Panc1 (cell line): ENCODE measurements at places on chromosomes 6 and 20.

GRCh38 chr6:116562614-116563013 is 8.7 kb upstream of the RWDD1 start:
- no peak for DNase-seq

GRCh38 chr6:14968056-14968637 is 277.7 kb upstream of the JARID2 start:
- DNase-seq = no peak

DNA sequence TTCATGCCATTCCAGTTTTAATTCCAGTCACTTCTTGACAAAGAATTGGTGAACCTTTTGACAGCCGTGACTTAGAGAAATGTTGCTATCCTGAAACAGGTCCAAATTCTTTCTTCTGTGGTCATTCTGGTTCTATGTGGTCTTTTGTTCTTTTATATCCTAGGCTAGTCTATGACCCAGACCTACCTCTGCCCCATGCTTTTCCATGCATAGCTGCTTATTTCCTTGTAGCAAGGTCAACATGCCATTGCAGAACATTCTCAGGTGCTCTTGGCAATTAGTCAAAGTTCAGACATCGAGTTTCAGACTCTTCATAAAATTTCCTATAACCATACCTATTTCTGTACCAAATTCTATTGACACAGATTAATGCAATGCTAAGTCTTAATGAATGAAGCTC is 202.6 kb downstream of the PLCB1 start:
- no peak for DNase-seq

- DNase-seq = no peak
Observed at GRCh38 chr20:48776306-48776705, 51.5 kb downstream of the PREX1 start.

GRCh38 chr6:26269531-26270485 is 95.2 kb upstream of the BTN3A2 start:
- no peak for DNase-seq

DNA sequence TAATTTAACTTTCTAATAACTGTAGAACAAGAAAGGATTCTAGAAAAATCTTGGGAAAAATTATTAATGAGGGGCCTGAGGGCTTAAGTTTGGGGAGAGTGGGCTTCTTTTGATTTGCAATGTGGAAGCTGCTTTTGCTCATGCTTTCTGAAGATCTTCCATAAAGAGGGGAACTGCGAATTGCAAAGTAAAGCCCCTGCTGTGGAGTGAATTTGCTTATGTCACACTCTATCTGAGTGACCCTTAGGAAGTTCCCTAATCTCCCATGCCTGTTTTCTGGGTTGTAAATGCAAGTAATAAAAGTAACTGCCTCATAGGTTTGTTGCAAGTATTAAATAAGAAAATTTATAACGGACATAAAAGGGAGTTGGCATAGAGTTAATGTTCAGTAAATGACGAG is 301.2 kb downstream of the PLCB1 start:
- DNase-seq = no peak

GRCh38 chr20:43681991-43682410 is 15.1 kb downstream of the MYBL2 start:
- DNase-seq = no peak

DNA sequence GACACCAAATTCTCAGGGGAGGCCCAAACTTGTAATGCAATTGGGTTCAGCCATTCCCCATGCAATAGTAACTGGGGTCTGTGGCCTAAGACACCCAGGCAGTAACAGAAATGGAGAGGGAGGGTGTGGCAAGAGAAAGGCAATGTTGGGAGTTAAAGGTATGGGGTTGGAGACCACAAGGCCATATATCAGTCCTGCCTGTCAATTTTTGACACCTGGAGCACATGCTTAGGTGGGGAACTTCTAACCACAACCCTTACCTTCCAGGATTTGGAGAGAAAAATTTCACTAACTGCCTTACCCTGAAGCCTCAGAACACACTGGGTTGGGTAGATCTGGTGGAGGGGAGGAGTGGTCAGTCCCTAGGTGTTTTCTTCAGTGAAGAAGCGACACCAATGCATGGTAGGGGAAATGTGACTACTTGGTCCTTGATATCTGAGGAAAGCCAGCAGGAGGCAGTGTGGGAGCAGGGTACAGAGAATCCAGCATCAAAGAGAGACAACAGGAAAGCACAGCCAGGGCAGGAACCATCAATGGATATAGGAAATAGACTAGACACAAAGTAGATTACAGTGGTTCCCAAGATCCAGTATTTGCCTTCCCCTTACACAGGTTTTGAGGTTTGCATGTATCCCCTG is 6.8 kb upstream of the USP49 start:
- DNase-seq = no peak

GRCh38 chr6:150076196-150076893 is 7.4 kb upstream of the ULBP3 start:
- DNase-seq = no peak

DNA sequence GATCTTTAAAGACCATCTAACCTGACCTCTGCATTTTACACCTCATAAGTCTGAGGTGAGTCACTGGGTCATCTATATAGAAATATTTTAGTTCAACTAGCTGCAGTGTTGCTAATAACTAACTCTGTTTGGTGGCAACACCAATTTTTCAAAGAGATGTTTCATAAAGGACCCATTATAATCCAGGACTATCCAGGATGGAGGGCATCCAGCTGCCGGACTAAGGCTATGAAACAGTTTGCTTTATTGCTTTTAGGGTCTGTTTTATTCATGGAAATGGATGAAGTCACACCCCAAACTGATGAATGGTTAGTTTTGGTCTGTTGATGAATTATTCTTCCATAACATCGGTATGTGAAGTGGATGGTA is 204.2 kb upstream of the GMDS start:
- no peak for DNase-seq

- no peak for DNase-seq
Observed at GRCh38 chr6:130671577-130671976, 155.6 kb upstream of the SMLR1 start.

DNA sequence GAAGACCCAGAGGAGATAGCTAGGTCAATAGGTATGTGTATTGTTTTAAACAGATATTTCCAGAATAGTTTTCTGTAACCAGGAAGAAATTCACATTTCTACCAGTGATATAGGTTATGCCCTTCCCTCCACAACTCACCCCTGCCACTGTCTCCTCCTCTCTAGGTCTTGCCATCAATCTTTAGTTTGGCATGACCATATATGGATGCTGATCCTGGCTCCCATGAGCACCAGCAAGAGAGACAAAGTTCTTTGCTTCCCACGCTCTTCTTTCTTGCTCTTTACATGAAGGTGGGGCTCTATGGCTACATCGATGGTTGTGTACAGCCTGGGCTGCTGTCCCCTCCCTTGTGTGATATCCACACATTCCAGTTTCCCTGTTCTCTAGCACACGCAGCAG is 459.4 kb upstream of the ID4 start:
- DNase-seq = no peak

- no peak for DNase-seq
Observed at GRCh38 chr6:89148016-89148750, 2.3 kb downstream of the PM20D2 start.

DNA sequence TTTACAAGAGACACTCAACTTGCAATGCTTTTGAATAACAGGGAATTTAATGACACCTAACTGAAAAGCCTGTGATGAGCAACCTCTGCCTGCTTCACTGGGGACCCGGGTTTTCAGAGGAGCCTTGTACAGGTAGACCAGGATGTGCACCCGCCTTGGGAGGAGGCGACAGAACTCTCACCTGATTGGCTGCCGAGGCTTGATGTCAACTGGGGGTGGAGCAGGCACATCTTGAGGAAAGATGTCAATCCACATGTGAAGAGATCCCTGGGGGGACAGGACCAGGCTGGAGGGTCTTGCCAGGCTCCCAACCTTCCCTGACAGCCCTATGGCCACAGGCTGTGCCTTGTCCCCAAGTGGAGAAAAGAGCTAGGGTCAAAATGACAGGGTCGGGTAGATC is 19.8 kb downstream of the ERGIC3 start:
- DNase-seq = no peak

DNA sequence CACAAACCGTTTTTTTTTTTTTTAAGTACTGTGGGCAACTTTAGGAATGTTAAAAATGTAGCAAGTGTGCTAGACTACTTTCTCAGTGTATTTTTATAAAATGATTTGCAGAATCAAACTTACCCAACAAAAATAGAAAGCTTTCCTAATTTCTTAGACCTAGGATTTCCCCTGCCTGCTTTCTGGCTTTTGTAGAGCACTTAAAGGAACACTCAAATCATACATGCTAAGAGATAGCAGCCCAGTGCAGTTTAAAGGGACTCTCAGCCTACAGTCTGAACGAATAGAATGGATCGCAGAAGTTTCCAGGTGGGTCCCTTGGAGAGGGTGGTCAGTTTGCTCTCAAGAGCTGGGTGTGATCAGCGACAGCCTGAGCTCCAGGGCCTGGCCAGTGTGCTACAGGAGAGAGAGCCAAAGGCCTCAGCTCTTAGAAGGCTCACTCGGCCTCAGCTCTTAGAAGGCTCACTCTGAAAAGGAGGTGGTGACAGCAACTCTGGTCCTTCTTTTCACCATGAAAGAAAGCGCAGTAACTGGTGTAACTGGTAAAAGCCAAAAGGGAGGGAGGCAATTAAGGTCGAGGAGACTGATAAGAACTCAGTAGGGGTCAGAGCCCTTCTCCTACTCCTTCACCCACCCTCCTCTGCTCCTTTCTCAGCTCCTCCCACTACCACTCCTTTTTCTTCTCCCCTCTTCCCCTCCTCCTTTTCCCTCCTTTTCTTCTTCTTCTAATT is 142.4 kb downstream of the ZFP64 start:
- DNase-seq = no peak

- DNase-seq = no peak
Observed at GRCh38 chr20:59733351-59733750, 129.0 kb downstream of the PHACTR3 start.

GRCh38 chr6:144284783-144285547 is at the start of gene UTRN:
Gene UTRN (plus strand): TSS chr6:144285335. CDS start chr6:144291829, 6,494 bp downstream.
- no peak for DNase-seq

- DNase-seq = no peak
Observed at GRCh38 chr6:11389977-11390376, 147.6 kb upstream of the TMEM170B start.

GRCh38 chr6:73606428-73606827 is 47.4 kb downstream of the SLC17A5 start:
- DNase-seq = no peak

DNA sequence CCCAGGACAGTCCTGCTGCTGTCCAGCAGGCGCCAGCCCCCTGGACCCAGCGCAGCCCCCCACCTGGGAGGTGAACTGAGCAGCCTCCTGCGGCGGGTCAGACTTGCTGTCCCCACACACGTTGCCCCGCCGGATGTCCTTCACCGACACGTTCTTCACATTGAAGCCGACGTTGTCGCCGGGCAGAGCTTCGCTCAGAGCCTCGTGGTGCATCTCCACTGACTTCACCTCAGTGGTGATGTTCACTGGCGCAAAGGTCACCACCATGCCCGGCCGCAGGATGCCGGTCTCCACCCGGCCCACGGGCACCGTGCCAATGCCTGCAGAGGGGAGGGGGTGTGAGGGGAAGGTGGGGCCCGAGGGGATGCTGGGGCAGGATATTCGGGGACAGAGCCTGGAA is 8.5 kb downstream of the EEF1A2 start:
- DNase-seq = no peak

- DNase-seq = no peak
Observed at GRCh38 chr20:62171245-62171644, 11.6 kb upstream of the MTG2 start.

DNA sequence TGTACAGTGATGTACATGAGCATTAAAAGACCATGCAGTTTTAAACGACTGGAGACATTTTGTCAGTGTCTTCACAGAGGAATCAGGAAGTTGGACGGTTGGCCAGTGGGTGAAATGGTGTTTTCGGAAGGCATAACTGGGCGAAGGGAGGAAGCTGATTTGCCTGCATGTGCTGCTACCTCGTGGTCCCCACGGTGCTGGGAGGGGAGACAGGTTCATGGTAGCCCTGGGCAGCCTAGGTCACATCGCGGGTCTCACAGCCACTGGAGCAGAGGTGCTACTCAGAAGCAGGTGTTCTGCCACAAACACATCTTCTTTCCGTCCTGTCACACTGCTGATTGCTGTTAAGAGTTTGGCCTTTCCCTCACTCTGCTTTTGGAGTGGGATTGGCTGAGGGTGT is 35.2 kb downstream of the HIVEP1 start:
- DNase-seq = no peak

DNA sequence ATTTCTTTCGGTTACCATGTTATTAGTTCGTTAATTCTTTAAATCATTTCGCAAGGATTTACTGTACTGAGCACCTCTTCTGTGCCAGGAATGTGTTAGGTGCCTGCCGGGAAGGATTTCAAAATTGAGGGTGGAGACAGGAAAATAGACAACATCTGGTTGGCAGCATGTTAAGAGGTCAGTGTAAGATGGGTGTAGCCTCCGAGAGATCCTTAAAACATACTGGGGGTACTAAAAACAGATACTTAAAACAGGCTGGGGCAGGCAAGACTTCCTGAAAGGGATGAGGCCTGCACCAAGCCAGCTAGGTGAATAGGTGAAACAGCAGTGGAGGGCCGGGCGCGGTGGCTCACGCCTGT is 178.0 kb upstream of the SGK1 start:
- no peak for DNase-seq

GRCh38 chr20:3436864-3437574 is 29.6 kb upstream of the DNAAF9 start:
- DNase-seq = no peak

GRCh38 chr20:36439040-36439730 is 102.1 kb upstream of the MYL9 start:
- no peak for DNase-seq

- DNase-seq = no peak
Observed at GRCh38 chr20:18164356-18164755, 26.7 kb downstream of the KAT14 start.

DNA sequence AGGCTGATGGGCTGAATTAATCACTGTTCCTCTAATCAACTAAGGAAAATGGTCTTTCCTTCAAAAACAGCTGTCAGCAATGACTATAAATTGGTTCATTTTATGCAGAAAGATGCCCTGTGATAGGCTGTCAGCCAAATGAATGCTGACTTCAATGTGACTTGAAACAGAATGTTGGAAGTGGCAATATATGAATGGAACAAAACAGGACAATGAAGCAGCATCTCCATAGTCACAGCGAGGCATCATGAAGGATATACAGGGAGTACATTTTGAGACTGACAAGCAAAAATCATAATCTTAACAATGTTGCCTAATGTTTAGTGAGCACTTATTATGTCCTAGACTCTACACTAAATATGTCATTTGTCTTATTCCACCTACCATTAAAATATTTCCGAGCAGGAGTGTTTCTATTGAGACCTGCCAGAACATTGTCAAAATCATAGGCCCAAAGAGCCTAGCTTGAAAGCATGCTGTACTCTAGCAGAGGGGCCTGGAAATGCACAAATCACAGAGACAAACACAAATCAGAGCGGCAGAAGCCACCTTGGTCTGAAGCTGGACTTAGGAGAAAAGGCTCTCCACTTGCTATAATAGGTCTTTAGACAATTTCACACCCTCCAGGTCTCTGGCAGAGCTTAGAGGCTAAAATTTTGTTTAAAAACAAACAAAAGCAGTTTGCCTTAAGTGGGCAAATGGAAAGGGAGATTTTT is 63.3 kb downstream of the FAM50B start:
- no peak for DNase-seq

DNA sequence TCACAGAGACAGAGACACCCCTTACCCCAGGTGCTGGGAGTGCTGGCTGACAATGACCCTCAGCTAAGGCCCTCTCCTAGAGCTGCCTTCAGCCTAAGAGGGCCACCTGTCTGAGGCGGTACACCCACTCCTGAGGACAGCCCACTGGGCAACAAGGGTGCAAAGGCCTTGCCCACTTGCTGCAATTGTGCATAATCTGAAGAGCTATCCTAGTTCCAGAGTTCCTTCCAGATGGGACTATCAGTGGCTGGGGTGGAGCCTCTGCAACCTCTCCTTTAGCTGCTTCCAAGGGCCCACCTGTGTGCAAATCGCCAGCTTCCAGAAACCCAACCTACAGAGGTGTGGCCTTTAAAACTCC is 87.5 kb downstream of the PREX1 start:
- DNase-seq = no peak
